GM23248 (cell line): ENCODE measurements at places on chromosomes 4 and X.

- DNase-seq: no peak
Observed at GRCh38 chr4:1418494-1419285, 12.4 kb upstream of the NKX1-1 start.

- no peak for DNase-seq
Observed at GRCh38 chr4:137635601-137636000, 103.3 kb upstream of the PCDH18 start.

DNA sequence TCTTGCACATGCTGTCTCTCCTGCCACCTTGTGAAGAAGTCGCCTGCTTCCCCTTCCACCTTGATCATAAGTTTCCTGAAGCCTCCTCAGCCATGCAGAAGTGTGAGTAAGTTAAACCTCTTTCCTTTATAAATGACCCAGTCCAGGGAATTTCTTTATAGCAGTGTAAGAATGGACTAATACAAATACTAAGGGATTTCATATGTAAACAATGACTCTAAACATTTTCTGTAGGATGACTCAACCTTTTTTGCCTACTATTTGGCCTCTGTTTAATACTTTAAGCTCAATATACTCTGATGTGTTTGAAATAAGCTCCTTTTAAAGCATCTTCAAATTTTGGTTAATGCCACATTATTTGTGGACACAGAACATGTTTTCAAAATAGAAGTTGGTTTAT is 813.5 kb upstream of the SLIT2 start:
- DNase-seq: peak; percentile 42

- no peak for DNase-seq
Observed at GRCh38 chr4:103095080-103095479, 4.6 kb downstream of the BDH2 start.

- DNase-seq: peak; percentile 62
Observed at GRCh38 chr4:109912706-109913595, at the start of gene EGF. Gene EGF, plus strand, starts transcription at chr4:109912883. Its CDS starts 453 bp downstream, at chr4:109913336.

GRCh38 chr4:37400241-37400881 is 155.8 kb downstream of the NWD2 start:
- no peak for DNase-seq
